ENCODE measurements at places on chromosomes 2 and 18.

DNA sequence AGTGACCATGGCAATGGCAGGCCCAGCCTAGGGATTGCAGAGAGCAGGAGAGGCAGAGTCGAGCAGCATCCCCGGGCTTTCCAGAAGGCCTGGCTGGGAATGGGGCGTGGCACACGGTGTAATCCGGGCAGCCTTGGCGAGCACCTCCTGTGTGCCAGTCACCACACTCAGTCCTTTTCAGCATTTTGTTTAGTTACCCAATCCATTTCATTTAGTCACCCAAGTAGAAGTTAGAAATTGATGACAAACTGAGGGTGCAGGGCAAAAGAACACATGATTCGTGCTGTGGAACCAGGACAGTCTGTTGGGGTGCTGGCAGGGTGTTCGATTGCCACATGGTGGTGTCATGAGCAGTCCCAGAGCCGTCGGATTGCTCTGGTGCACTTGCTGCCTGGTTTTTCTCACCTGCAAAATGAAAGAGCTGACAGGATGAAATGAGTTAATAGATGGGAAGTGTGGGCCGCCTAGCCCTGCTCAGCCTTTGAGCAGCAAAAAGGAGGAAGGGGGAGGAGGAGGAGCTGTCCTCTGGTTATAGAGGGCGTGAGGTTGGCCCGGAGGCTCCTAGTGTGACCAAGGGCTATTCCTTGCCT is 299.4 kb downstream of the AGAP1 start:
- DNase-seq, result no peak

GRCh38 chr18:79156327-79156726 is 87.1 kb downstream of the ATP9B start:
- no peak for DNase-seq

DNA sequence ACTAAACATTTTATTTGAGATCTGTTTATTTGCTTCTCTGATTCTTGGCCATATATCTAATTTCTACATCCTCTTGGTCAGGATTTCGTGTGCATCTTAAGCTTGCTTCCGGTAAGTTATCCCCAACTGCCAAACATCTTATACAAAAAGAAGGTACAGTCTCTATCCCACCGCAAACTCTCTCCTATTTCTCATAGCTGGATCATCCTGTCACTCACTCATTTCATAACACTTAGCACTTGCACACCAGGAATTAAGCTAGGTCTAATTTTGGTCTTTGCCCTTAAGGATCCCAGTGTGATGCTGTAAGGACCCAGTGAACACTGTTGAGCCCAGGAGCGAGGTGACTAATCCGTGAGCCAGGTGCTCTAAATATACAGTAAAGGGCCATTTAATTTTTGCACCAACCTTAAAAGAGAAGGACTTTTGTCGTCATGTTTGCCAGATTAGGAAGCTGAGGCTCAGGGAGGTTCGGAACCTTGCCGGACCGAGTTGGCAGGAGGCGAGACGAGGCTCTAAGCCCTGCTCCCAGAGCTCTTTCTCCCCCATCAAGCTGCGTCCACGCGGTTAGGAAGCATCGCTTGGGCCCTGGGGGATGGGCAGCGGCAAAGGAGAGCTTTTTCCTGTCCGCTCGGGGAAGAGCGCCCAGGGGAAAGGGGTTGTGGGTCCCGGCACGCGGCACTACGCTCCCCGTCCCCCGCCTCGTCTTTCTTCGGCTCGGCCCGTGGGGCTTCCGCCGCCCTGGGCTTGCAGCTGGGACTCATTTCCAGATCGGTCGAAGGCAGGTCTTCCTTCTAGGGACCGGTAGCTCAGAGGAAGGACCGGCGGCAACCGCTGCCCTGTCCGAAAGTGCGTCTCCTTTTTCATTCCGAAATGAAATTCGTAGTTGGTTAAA is 4.1 kb upstream of the ITPRIPL1 start:
- no peak for DNase-seq

DNA sequence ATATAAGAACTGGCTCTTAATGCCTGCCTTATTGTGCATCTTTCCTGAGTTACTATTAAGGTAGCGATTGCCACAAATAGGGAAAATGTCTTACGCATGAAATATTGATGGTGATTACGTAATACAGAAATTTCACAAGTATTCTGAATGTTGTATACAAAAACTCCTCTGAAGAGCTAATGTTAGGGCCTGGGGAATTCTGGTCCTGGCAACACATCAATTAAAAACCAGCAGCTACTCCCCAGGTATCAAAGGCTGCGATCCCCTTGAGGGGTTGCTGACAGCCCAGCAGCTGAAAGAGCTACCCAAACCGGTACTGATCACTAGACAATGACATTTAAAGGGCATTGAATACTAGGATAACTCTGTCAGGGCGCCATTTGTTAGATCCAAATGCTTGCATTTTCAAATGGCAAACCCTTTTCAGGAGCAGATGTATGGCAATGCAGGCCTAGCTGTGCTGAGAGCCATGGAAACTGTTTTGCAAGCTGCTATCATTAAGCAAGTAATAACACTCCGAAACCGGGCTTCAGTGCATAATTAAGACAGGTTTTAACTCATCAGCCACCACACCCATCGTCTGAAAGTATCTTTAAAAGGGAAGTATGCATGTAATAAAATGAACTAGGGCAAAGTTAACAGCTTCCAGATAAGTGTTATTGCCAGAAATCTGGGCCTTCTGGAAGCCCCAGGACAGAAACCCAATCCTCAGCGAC is 78.4 kb downstream of the CLHC1 start:
- DNase-seq, result no peak

DNA sequence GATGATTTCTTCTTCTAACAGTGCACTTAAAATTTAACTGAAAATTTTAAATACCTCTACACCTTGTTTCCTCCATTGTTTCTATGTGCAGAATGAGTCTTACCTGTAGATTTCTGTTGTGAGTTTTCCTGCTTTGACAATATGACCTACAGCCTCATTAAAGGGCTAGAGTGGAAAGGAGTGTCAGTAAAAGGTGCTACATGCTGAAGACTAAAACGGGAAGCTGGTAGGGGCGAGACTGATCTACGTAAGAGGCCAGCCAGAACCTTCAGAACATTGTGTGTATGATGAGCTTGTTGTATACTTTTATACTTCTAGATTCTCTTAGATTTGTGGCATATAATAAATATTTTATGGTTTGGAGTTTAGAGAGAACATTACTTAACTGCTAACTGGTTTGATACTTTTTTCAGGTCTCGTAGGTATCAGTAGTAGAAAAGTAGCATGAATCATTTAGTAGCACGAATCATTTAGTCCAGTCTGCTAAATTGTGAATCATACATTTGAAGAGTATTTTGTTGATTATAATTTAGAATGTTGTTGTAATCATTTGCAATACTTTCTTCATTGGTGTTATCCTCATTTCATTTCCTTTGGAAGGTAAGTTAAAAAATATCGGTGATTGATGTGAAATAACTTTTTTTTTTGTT is 14.3 kb downstream of the INSIG2 start:
- DNase-seq, result no peak

- DNase-seq, result no peak
Observed at GRCh38 chr2:109320195-109320922, 191.4 kb downstream of the SH3RF3 start.

- no peak for DNase-seq
Observed at GRCh38 chr2:62744603-62745002, 39.1 kb downstream of the EHBP1 start.
